ENCODE measurements at places on chromosomes 16 and 17.

GRCh38 chr17:62987136-62987535 is 21.1 kb downstream of the TANC2 start:
- DNase-seq: no peak

GRCh38 chr16:88923450-88923849 is 53.6 kb downstream of the CBFA2T3 start:
- no peak for DNase-seq

- no peak for DNase-seq
Measured at GRCh38 chr16:81686391-81687130, 92.5 kb upstream of the PLCG2 start.

DNA sequence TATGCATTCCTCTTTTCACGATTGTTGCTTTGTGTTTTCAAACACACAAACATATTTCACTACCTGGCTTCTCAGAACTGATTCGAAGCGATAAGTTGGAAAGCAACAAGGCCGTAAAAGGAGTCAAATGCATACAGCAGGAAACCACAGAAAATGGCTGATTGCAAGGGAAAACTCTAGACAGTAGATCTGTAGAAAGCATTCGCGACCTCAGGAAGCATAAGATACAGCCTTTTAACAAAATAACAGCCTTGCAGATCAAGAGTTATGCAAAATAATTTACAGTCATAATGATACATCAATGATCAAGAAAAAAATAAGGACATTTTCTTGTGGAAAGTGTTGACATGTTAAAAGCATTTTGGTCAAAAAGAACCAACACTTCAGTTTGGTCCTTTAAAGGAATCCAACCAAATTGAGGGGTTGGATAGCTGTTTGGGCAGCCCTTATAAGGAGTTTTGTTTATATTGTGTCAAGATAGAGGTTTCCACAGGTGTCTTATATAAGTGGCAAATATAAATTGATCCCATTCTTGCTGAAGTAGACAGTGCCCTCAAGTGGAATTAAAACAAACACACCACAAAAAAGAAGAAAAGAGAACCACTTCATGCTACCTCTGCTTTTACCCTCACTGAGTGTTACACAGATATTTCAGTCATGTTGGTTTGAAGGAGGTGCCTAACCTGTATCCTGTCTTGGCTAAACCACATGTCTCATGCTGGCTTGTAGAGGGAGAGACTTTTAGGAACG is 5.5 kb downstream of the CYLD start:
- DNase-seq: no peak

GRCh38 chr17:28613931-28614381 is at the start of gene RSKR:
TSS of gene RSKR (minus strand) at chr17:28614185. CDS start at chr17:28614161, 24 bp downstream.
- DNase-seq: peak; percentile 8

DNA sequence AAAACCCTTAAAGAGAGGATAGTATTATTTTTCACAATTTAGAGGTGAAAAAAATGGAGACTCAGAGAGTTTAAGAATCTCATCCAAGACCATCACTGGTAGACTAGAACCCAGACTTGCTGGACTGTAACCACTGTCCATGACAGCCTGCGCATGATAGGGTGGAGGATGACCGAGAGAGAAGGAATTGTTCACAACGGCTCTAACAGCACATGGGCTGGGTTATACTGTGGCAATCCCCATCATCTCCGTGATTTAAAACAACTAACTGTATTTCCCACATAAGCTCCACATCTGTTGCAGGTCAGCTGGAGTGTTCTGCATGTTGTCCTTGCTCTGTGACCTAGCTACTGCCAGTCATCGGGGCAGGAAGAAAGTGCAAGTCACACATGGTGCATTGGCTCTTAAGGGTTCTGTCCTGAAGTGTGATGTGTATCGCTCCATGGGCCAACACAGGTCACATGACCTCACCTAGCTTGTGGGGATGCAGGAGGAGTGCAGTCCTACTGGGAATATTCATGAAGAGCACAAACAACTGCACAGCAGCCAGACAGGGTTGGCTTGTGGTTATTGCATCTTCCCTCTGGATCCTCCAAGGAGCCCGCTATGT is 131.2 kb upstream of the MPHOSPH6 start:
- no peak for DNase-seq

DNA sequence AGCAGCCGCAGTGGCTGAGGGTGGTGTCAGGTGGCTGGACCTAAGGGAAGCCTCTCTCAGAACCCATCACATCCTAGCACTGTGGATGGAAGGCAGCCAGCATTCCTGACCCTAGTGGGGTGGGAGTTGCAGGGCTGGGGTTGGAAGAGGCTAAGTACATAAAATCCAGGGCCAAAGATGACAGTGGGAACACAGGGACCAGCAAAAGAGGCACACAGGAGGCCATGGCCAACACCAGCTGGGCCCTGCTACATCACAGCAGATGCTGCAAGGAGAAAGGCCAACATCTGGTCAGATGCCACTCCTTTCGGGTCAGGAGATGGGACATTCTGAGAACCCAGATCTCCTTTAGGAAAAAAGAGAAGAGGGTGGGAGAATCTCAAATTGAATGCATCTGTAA is 415.4 kb downstream of the SLC39A11 start:
- no peak for DNase-seq

DNA sequence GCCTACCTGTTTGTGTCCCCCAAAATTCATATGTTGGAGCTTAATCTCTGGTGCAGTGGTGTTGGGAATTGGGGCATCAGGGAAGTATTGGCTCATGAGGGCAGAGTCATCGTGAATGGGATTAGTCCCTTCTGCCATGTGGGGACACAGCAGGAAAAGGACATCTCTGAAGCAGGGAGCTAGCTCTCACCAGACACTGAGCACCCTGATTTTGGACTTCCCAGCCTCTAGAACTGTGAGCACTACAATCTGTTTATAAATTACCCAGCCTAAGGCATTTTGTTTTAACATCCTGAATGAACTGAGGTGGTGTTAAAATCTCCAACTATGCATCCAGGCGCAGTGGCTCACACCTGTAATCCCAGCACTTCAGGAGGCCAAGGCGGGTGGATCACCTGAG is 206.0 kb downstream of the SEC14L1 start:
- DNase-seq: no peak

- peak; percentile 9 for DNase-seq
Measured at GRCh38 chr17:49925921-49926320, 43.1 kb upstream of the DLX4 start.

GRCh38 chr16:9275377-9275776 is 183.9 kb downstream of the HAPSTR1 start:
- DNase-seq: no peak

GRCh38 chr17:40559954-40560591 is 5.2 kb downstream of the CCR7 start:
- DNase-seq: peak; percentile 93

DNA sequence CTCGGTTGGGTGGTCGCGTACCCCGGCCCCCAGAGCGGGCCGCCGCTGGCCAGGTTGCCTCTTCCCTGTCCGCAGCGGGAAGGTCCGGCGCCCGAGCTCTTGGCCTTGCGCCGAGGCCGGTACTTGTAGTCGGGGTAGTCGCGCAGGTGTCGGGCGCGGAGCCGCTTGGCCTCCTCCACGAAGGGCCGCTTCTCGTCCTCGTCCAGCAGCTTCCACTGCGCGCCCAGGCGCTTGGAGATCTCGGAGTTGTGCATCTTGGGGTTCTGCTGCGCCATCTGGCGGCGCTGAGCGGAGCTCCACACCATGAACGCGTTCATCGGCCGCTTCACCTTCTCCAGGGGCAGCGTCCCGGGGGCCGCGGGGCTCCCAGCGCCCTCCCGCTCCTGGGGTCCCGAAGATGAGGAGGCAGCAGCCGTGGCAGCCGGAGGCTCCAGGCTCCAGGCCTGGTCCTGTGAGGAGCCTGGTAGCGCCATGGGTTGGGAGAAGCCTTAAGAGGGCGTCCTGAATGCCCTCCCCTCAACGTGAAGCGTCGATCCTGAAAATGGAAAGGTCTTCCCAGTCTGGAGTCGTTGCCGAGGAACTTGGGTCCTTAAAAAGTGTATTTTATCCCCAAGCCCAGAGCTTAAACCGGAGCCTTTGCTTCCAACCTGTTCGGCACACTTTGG is 558 bp downstream of the SOX15 start:
- DNase-seq: peak; percentile 83

GRCh38 chr16:71276589-71277334 is 12.4 kb downstream of the CMTR2 start:
- no peak for DNase-seq

- peak; percentile 88 for DNase-seq
Measured at GRCh38 chr17:2043785-2044184, 2.0 kb downstream of the OVCA2 start.
